ENCODE measurements at places on chromosomes 3 and 15.

DNA sequence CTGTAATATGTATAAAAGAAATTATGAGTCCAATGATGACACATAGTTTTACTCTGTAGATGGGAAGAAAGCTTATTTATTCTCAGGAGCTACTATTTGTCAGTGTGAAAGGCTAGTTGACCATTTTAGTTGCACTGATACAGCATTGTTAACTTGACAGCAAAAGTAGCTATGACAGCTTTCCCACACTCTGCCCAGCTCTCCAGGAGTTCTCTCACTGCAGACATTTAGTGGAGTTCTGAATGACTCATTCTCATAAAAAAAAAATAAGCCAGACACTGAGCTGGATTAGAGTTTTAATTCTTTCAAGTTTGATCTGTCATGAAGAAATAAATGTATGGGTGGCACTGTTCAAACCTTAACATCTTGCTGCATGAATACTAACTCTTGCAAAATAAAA, 77.2 kb upstream of the CFAP20DC start:
- DNase-seq, result peak; percentile 50

- DNase-seq, result no peak
These were observed 47.6 kb upstream of the RGMA start for GRCh38 chr15:93136606-93137005.

DNA sequence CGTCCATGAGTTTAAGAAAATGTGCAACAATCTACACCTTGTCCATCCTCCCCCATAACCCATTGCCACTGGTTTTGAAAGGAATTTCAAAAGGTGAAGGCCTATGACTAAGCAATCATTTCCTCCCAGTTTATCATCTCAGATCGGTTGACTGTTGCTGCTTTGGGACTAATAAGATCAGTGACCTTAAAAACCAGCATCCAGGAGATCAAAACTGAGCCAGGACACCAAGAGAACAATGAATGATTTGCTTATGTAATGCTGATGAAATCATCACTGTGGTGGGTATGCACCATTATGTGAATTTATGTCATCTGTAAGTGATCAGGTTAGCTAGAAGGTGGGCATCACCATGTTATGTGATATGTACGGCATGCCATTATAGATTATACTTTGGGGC, 195.5 kb downstream of the SSR3 start:
- no peak for DNase-seq

- DNase-seq, result no peak
These were observed 886.3 kb downstream of the ROBO1 start for GRCh38 chr3:78881501-78881900.

GRCh38 chr3:156617781-156618180, 56.6 kb upstream of the TIPARP start:
- DNase-seq, result no peak

DNA sequence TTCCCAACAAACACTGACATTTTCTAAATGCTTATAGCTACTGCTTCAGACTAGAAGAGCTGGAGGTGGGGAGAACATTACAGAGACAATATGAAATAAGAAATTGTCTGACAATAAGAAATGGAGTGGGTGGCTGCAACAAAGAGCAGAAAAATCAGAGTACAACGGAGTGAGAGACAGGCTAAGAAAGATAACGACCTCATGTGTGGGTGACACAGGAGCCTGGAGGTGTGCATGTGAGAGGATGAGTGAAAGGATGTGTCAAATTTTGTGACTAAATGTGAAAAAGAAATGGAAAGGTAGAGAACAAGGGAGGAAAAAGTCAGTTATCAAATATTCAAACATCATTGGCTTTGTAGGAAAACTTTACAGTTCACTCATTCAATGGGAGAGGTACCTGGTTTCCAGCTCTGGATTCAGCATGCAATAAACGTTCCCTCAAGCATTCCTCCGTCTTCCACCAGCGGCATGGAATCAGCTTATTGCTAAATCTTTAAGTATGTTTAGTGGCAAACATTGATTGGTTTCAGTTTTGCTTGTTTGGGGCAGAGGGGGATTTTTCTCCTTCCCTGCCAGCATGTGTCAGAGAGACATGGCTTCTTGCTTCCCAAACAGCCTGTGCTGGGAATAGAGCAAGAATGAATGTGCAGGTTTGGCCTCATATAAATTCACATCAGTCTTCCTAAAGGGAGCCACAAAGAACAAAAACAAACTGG, 103.8 kb upstream of the CHRM5 start:
- DNase-seq, result no peak

DNA sequence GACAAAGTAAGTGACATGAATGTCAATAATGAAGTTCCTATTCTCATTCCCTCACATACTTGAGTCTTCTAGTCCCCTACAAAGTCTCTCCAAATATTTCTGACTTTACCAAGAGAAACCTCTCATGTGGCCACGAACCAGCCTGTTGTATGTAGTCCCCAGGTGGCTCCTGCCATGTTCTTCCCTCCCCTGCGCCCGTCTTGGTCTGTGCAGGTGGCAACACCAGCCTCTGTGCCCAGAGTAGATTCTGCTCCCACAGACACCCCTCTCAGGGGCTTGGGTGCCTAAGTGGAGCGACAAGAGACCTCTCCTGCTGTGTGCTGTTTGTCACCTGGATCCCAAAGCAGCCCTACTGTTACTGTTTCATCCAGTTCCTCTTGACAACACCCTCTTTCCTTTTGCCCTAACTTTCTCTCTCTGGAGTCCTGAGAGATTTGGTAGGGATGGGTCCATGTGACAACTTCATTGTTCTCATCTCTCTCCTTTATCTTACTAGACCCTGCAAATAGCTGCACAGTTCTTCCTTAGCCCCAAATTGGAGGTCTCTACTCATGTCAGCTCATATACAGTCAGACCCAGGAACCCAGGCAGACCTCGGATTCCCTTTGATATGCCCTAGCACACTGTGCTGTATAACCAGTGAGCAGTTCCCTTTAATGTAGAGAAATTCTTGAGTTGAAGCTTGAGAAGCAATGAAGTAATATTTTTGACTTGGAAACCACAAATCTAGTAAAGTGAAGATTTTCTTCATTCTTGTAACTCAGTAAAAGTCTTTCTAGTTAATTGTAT, 56.9 kb downstream of the POLR2M start:
- no peak for DNase-seq

- no peak for DNase-seq
These were observed 58.5 kb downstream of the BBX start for GRCh38 chr3:107581230-107581629.

DNA sequence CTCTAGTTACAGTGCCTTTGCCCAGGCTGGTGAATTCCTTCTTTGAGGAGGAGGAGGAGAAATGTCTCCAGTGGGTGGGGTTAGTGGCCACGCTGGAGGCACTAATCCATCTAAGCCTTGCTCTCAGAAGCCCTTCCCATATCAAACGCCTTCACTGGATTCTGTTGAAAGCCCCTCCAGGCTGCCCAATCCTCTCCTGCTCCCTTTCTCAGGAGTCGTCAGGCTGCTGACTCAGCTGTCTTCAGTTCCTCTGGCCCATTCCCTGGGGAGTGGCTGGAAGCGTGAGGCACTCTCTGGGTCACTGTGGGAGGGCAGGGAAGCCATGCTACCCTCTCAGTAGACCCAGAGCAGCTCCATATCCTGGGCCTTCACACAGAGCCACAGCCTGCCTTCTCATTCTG, 2.7 kb downstream of the AP2M1 start:
- no peak for DNase-seq

- DNase-seq, result no peak
These were observed 34.5 kb downstream of the PRICKLE2 start for GRCh38 chr3:64190517-64191515.

DNA sequence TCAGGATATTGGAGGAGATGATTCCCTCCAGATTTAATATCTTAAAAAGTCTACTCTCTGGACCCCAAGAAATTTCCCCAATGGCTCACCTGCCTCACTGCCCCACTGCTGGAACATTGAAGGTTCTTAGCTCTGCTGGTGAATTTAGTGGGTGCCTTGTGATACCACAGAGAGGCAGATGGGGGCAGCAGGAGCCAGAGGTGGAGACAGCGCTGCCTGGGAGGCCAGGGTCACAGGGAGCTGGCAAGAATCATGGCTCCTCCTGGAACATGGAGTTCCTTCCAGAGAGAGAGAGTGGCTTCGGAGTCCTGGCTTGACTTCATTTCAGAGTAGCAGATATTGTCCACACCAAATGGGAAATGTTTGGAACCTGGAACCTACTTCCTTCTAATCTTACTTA, 263.5 kb upstream of the CFAP20DC start:
- DNase-seq, result peak; percentile 74

All from NCI-H69 (cell line).